Prostate gland (tissue), 2 donors: ENCODE measurements at places on chromosomes 1 and 21. TPM values are rescaled to one million over a fixed set of nuclear protein-coding genes. Genes with fewer than 3 reads are reported as not detected.

The LRRC71 gene
- not detected for total RNA-seq

The ARID4B gene
- total RNA-seq: 46.4 TPM

GRCh38 chr21:35779690-35780570 is 280.4 kb downstream of the SETD4 start:
- H3K27me3 ChIP-seq: no peaks in the 10 kb centered on the region
- H3K4me3 ChIP-seq: no peak overlapping the region
- H3K36me3 ChIP-seq: no peaks in the 10 kb centered on the region
- DNase-seq: no peak

DNA sequence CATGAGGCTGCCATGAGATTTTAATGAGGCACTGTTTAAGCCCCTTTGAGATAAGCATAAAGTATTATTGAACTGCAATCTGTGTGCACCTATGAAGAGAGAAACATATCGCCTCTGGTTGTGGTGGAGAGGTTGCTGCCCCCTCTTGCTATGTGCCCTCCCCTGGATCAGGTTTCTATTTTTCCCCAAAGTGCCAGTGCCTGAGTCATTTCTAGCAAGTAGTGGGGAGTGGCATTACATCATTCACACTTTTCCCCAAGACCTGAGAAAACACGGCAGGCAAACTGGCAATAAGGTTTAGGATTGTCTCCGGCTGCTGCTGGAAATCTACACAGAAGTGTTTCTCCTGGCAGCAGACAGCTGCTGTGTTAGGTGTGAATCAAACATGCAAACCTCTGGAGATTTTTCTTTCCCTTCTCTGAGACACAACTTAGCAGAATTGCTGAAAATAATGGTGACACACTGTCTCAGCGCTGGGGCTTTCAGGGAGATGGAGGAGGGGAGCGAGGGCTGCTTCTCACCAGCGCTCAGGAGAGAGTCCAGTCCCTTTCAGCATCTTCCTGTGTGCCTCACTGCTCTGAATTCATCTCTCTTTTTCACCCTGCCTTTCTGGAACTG is 13.7 kb upstream of the RGS16 start:
- DNase-seq: no peak
- H3K4me3 ChIP-seq: no peak overlapping the region
- no peaks in the 10 kb centered on the region for H3K36me3 ChIP-seq
- no peak overlapping the region for H3K27ac ChIP-seq
- no peaks in the 10 kb centered on the region for H3K27me3 ChIP-seq
- H3K4me1 ChIP-seq: peaks cover 10% of the 10 kb centered on the region

GRCh38 chr1:67307251-67308060 is at the start of gene IL12RB2:
TSS of gene IL12RB2 (plus strand) at chr1:67307873. CDS start at chr1:67320369, 12,496 bp downstream.
- H3K27me3 ChIP-seq: peaks cover 2% of the 10 kb centered on the region
- no peaks in the 10 kb centered on the region for H3K4me1 ChIP-seq
- no peak within 1 kb of the TSS for H3K27ac ChIP-seq
- no peaks in the 10 kb centered on the region for H3K36me3 ChIP-seq

The GPR37L1 gene
- 0.28 TPM for total RNA-seq

GRCh38 chr1:3785045-3785444 is 11.3 kb downstream of the LRRC47 start:
- peaks cover 6% of the 10 kb centered on the region for H3K4me1 ChIP-seq
- peaks cover 22% of the 10 kb centered on the region for H3K36me3 ChIP-seq
- H3K27me3 ChIP-seq: no peaks in the 10 kb centered on the region
